HCT116 (cell line): ENCODE measurements at places on chromosomes 3 and 15. TPM values are rescaled to one million over a fixed set of nuclear protein-coding genes. Genes with fewer than 3 reads are reported as not detected.
A peak's percentile ranks its signal among the peaks of the same experiment; 100 is the strongest.

GRCh38 chr3:85576091-85576690 is 617.4 kb downstream of the CADM2 start:
- DNase-seq, result peak; percentile 24

DNA sequence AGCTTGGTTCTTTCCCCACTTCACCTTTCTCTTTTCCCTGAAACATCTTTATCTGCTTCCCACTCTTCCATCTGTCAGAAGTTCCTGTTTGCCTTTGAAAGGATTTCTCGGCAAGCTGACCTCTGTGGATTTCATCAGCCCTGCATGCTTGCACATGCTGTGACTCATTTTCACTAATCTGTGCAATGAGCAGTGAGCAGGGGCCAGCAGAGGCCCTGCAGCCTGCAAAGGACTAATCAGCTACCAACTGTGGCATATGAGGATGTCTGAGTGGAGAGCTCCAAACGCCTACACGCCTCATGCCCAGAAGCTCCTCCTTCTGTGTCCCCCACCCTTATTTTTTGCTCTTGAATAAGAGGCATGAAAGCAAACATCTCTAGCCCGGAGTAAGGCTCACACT is 333.0 kb upstream of the SEMA6D start:
- no peak for DNase-seq

GRCh38 chr3:181705086-181705480 is 6.6 kb upstream of the SOX2 start:
- no peak for DNase-seq

GRCh38 chr3:5278666-5279065 is 91.2 kb downstream of the EDEM1 start:
- no peak for DNase-seq

DNA sequence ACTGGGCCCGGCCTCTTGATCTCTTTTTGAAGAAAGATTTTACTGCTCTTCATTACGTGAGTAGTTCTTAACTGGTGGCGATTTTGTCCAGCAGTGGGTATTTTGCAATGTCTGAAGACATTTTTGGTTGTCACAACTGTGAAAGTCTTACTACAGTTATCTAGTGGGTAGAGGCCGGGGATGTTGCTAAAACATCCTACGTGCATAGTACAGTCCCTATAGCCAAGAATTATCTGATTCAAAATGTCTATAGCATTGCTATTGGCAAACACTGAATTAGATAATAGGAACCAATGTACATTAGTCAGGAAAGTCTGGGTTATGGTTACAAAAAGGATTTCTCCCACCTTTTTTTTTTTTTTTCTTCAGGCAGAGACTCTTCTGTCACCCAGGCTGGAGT is 38.1 kb downstream of the FOXL2 start:
- DNase-seq, result no peak

GRCh38 chr15:101183226-101183930 is 68.5 kb downstream of the CHSY1 start:
- no peak for DNase-seq

DNA sequence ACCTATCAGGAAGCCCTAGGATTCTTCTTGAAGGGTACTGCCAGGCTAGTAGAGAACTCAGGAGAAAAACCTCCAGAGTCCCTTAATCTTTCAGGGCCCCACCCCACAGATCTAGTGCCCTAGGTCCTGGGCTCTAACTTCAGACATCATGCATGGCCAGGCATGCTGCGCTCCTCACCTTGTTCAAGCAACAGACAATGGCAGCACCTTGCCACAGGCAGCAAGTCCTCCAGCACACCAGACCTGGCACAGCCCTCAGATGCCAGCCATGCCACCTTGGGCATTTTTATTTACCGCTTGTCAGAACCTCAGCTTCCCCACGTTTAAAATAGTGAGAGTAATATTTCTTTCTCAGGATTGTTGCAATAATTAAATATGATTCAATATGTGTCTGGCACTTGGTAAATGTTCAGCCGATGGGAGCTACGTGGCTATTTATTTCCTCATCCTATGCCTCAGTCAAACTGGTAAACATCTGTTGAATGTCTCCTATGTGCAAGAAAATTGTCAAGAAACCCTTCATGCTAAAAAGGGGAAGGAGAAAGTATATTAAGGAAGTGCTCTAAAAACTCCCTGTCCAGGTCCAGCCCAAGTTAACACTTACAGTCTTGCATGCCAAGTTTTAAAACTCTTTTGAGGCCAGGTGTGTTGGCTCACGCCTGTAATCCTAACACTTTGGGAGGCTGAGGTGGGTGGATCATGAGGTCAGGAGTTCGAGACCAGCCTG is 14.5 kb upstream of the CCR1 start:
- no peak for DNase-seq

- DNase-seq, result no peak
Observed at GRCh38 chr3:96831175-96831574, 16.8 kb downstream of the EPHA6 start.

GRCh38 chr3:30596152-30596551 is 10.2 kb upstream of the TGFBR2 start:
- peak; percentile 56 for DNase-seq

DNA sequence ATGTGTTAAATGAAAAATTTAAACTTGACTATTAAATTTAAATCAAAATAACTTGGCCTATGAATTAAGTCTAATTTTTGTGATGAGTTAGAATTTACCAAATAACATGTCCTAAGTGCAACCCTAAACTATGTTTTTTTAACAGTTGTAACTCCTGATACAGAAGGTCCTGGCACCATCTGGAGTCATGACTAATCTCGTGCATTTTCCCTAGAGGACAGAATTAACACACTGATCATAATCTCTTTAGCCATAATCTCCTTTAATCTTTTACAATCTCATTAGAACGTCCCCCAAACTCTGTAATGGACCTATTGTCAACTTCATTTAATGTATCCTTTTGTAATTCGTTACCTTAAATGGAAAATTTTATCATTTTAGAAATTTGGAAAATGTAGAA is 100.6 kb downstream of the SUCNR1 start:
- DNase-seq, result no peak

GRCh38 chr3:138317687-138318086 is 12.0 kb downstream of the NME9 start:
- no peak for DNase-seq

DNA sequence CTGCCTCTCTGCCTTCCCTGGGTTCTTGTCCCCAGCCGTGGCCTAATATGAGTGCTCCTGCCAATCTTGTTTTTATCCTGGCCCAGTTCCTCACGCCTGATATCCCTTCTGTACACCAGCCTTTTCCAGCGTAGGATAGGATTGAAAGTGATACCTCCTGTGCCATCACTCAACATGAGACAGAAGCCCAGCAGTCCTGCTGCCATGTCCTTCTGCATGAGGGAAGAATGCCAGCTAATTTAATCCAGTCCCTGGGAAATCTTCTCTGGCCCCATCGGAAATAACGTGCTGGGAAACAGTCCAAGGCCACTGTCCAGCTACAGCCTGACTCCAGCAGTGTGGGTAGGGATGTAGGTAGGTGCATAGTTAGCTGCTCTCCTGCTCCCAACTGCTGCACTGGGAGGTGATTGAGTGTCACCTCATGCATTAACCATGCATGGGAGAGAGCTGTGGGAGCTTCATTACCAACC is 92.0 kb upstream of the TPM1 start:
- DNase-seq, result no peak

DNA sequence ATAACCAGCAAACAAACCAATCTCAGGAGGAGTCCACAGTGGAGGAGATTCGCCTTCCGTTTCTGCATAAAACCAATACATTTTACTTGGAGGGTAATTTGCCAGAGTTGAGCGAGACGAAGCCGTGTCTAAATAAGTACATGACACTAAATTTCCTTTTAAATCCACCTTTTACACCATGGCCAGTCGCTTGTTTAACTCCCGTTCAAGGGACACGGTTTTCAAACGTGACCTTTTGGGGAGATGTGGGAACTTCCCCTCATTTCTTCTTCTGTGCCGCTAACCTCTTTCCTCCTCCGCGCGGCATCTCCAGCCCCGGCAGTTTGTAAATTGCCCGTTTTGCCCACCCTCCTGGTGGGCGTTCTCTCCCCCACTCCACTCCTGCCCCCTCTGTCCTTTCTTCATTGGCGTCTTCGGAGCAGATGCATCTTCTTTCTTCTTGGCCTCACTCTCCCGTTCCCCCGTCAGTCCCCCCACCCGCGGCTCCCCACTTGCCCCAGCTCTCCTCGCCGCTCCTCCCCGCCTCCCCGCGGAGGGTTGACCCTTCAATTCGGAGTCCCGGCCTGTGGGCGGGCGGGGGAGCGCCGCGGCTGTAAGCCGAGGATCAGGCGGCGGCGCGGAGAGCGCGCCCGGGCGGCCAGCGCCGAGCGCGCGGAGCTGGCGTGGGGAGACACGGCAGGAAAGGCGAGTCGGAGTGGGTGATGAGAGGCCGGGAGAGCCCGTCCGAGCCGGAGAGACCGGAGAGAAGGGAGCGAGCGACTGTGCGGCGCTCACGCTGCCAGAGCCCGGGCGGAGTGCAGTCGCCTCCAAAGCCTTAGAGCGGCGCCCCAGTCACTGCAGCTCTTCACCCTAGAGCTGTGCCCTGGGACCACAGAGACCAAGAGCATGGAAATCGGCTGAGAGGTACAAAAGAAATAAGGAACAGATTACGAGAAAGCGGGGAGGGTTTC is at the start of gene NLGN1:
Gene NLGN1, plus strand, starts transcription at position 584 of the 950 bp plus-strand sequence.
- DNase-seq, result no peak

- DNase-seq, result no peak
Observed at GRCh38 chr15:62658498-62658897, 384.0 kb upstream of the TPM1 start.

DNA sequence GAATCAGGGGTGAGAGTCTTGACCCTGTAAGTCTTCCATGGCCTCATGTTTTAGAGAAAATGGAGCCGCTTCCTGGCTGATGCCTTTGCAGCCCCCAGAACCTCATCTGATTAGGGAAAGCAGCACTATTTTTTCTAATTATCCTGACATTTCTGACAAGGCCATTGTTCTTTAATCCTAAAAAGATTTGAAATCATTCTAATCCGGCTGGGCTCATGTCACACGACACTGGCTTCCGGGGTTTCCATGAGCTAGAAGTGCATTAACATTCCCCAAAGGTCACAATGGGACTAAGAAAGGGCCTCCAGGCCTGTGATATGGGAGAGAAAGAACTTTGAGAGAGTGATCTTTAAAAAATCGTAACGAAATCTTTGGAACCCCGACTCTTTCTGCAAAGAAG is 33.1 kb downstream of the RBP2 start:
- DNase-seq, result no peak

- DNase-seq, result no peak
Observed at GRCh38 chr3:16802389-16802788, 82.4 kb upstream of the PLCL2 start.

DNA sequence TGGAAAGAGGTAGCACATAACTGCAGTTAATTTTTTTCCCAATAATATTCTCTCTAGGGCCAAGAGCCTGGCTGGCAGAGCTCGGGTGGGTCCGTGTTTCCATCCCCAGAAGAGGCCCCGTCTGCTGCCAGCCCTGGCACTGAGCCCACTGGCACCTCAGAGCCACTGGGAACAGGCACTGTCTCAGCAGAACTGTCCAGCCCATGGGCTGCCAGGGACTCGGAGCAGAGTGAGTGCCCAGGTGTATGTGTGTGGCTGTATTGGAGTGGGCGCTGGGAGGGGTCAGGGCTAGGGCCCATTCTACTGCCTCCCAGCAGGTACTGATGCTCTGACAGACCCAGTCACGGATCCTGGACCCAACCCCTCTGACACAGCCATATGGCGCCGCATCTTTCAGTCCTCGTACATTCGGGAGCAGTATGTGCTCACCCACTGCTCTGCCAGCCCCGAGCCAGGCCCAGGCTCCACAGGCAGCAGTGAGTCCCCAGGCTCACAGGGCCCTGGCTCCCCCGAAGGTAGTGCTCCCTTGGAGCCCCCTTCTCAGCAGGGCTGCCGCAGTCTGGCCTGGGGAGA is 8.9 kb downstream of the VWA5B2 start:
- DNase-seq, result no peak

- no peak for DNase-seq
Observed at GRCh38 chr15:31128919-31129768, 27.6 kb upstream of the TRPM1 start.

GRCh38 chr15:56102441-56102840 is 109.0 kb upstream of the NEDD4 start:
- DNase-seq, result no peak

DNA sequence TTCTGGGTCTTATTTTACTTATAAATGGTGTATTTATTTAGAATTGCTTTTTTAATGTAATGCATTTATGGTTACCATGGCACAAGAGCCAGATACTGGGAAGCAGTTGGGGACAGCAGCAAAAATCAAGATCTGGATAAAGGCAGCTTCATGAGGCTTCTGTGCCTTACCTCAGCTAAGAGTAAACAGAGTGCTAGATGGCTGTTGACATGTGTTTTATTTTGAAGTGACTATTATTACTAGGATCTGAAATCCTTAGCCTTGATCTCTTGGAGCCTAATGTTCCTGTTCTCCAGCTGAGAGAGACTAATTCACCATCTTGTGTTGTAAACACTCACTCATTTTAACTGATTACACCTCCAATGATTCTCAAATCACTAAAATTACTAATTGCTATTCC is 317.8 kb downstream of the LPP start:
- DNase-seq, result no peak

DNA sequence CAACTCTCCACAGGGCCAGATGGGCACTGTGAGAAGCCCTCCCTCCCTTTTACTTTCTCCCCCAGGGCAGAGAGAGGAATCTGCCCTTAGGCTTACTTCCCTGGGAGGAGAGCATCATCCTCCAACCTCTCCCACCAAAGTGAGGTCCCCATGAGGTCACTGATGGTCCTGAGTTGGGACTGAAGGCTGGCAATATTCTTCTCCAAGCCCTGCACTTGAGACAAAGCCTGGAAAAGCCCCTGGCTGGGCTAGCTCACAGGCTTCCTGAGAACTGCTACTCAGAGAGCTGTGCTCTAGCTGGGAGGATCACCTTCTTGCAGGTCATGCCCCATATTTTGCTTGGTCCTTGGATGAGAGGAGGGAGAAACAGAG is 110.0 kb upstream of the MEF2A start:
- DNase-seq, result no peak

DNA sequence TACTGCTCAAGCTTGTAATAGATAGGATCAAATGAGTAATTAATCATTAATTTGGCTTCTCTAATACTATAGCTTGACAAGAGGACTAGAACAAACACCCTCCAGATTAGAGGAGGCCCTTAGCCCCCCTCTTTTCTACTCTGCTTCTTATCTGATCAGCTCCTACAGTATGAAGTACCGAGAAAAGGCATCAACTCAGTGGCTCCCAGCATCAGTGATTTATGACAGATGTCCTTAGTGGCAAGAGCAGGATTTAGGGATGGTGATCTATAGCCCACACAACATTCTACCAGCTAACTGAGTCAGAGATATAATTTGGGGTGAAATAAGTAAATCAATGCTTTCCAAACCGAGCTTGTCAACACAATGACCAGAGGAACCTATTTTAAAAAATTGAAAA is 541.1 kb downstream of the NLGN1 start:
- DNase-seq, result no peak

ZSCAN2 gene
- total RNA-seq, result 15.5 TPM

ERICH6 gene
- total RNA-seq, result not detected

FAM3D gene
- total RNA-seq, result 0.32 TPM

SUSD5 gene
- not detected for total RNA-seq

ZNF501 gene
- total RNA-seq, result 0.12 TPM

RASGRP1 gene
- total RNA-seq, result 1.6 TPM

HYKK gene
- 6.2 TPM for total RNA-seq

SPATA12 gene
- 0.22 TPM for total RNA-seq

CHL1 gene
- total RNA-seq, result not detected

MOBP gene
- total RNA-seq, result not detected

AMIGO3 gene
- 0.32 TPM for total RNA-seq

NDUFB5 gene
- 116 TPM for total RNA-seq

PTX3 gene
- total RNA-seq, result 0.37 TPM

ADGRG7 gene
- not detected for total RNA-seq
